ENCODE measurements at places on chromosomes 12 and 14. TPM values are rescaled to one million over a fixed set of nuclear protein-coding genes. Genes with fewer than 3 reads are reported as not detected.

DNA sequence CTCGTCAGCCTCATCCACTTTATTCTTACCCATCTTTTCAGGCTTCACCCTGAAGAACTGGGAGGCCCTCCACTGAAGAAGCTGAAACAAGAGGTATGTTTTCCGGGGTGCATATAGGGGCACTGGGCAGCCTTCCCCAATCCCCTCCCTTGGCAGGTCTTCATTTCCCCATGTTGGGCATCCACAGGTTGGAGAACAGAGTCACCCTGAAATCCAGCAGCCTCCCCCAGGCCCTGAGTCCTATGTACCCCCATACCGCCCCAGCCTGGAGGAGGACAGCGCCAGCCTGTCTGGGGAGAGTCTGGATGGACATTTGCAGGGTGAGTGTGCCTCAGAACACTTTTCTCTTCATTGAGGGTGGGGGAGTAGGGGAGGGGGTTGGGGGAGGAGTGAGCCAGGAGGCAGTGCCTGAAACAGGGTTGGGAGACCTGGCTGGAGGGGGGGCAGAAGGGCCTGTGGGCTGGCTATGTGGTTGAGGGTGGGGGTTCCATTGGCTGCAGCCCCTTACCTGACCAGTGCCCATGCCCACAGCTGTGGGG, 4.0 kb downstream of the NAB2 start:
- DNase-seq: no peak

DNA sequence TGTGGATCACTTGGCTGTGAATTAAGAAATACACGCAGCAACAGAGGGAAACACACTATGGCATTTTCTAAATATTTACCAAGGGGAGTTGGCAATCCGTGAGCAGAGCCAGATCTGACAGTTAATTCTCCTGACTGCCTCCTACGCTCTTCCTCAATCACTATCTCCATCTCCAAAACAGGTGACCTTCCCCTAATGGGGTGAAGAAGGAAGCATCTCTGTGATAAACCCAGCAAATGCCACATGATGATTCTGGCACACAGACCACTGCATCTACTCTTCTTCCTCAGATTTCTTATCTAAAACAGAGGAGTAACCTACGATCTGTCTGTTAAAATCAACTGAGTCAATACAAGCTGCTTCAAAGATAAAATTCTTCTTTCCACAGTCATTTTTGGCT, 4.4 kb downstream of the SPTB start:
- DNase-seq: no peak

DNA sequence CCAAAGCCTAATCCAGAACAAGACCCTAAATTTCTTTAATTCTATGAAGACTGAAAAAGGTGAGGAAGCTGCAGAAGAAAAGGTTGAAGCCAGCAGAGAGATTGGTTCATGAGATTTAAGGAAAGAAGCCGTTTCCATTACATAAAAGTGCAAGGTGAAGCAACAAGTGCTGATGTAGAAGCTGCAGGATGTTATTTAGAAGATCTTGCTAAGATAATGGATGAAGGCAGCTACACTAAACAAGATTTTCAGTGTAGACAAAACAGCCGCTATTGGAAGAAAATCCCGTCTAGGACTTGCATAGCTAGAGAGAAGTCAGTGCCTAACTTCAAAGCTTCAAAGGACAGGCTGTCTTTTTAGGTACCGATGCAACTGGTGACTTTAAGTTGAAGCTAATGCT, 65.4 kb upstream of the AMIGO2 start:
- no peak for DNase-seq

- DNase-seq: no peak
Observed at GRCh38 chr12:115437061-115437567, 753.1 kb upstream of the TBX3 start.

The NRXN3 gene
- 1.6 TPM for polyA plus RNA-seq

DNA sequence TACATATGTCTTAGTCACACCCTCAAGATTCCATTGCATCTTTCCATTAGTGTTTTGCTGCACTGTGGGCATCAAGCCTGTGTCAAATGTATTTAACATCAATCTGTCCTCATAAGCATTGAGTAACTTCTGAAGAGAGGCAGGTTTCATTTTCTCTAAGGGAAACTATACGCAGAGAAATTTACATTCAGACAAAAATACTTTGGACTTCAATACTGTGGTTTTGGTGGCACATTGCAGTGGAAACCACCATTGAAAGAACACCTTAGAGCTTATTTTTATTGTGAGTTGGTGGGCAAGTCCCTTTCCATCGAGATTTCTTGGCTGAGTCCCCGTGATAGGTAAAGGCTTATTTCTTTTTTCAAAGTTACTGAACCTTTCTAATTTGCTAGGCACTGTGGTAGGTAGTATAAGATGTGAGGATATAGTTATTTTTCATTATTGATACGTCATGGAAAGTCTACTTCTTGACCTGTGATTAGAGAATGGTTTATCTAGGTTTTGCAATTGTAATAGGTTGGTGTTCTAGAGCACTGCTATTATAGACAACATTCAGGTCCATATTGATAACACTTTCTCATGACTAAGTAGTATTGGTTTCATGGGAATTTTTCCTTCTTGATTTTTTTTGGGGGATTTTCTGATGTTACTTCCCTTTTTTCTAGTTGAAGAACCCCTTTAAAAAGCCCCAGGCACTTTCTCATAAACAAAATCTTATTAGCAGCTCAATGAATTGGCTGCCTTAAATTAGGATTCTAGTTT, 81.9 kb downstream of the CFAP54 start:
- no peak for DNase-seq

The INSM2 gene
- polyA plus RNA-seq: 0.15 TPM

DNA sequence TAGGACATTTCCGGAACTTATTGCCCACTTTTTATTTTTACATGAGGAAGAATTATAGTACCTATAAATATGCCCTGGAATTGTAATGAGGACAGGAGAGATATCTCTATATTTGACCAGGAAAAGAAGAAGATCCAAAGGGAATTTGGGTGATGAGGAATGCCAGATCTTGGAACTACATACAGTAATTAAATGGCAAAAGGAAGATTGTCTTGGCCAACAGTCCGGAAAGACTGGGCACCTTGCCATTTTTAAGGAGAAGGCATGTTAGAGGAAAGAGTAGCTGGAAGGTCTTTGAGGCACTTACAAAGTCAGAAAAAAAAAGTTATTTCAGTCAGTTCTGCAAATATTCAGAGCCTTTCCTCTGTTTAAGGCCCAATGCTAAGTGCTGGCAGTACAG, 616.4 kb downstream of the MED13L start:
- DNase-seq: no peak

GRCh38 chr12:738712-739111, 13.7 kb upstream of the WNK1 start:
- peak; percentile 20 for DNase-seq

The CCDC198 gene
- not detected for polyA plus RNA-seq

The ABCD4 gene
- polyA plus RNA-seq: 37.0 TPM

DNA sequence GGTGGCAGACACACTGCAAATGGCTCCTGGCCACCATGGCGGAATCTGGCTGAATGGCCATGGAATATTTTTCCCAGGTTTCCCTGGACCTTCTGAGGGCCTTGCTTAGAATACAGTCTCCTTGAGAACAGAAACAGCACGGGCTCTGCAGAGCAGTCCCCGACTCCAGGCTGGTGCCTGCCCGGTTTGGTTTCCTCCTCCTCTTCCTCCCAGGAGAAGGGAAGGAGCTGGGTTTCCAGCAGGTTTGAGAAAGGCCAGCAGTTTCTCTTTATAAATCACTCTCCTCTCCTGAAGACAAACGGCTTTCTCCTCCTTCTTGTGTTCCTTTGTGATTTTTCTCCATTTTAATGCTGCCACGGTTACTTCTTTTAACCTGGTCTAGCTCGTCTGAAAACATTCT, 106.8 kb upstream of the RFLNA start:
- no peak for DNase-seq

The NKX2-1 gene
- polyA plus RNA-seq: not detected

DNA sequence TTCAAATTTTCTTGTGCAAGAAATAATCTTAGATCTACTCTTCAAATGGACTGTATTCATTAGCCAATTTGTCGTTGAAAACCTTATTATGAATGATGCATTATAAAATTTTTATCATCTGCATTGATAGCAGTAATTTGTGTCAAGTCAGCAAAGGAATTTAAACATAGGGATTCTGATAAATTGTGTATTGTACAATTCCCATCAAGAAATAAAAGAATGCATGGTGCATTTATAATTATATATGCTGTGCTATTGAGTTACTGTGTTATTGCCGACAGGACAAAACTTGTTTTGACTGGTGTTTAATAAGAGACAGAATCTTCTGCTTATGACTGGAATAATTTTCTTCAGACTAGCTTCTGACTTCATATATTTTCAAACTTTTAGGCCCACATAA, 3.1 kb upstream of the BCDIN3D start:
- DNase-seq: no peak

GRCh38 chr12:55816881-55817344, 611 bp downstream of the SARNP start:
- peak; percentile 44 for DNase-seq

DNA sequence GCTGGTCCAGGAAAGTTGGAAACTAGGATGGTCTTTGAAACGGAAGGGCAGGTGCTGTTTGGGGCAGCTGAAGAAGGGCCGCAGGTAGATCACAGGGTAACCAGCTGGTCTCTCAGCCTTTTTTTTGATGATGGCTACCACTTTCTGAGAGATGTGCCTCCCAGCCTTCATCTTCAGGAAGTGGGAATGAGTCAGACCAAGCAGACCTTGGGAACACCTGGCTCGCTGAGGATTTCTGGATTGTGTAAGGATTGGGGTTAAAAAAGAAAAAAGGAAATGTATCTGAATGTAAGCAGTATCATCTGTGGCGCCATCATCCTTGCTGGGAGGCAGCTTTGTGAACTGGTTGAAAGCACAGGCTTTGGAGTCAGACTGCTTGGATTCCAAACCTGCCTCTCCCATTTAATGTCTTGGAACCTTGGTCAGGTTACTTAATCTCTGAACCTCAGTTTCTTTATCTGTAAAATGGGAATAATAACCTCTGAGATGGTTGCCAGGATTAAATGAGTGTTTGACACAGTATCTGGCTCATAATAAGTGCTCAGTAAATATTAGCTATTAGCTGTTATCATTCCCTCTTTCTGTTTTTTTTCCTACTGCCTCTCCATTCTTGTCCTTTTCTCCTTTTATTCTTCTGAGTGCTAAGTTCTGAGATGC, 1.7 kb downstream of the PRPF40B start:
- DNase-seq: no peak

GRCh38 chr14:71610149-71610548, 322.1 kb upstream of the RGS6 start:
- no peak for DNase-seq

The FOXJ2 gene
- polyA plus RNA-seq: 3.4 TPM

- DNase-seq: no peak
Observed at GRCh38 chr12:57517187-57517586, 3.1 kb downstream of the DDIT3 start.

DNA sequence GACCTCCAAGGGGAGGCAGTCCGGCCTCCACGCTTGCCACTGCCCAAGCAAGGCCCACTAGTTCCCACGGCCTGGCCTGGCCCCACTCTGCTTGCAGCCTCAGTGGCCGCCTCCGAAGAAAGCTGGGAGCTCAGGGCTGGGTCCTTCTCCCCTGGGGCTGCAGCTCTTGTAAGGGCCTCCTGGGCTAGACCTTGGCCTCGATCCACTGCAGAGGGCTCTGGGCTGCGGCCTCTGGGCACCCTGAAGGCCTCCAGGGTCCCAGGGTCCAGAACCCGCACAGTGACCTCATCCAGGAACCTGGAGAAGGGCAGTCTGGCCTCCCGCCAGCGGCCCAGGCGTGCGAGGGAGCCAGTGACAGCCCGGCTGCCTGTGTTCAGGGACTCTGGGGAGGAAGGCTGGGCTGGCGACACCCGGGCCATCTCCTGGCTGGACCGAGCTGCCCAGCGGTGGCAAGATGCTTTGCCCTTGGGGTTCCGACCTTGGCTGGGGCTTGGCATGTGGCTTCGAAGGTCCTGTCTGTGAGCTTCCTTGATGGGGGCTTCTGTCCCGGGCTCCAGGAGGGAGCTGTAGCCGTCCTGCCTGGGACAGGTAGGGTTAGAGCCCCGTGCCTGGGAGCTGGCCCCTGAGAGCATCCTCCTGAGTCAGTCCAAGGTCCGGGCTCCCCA, 9.8 kb downstream of the BEGAIN start:
- DNase-seq: peak; percentile 79

DNA sequence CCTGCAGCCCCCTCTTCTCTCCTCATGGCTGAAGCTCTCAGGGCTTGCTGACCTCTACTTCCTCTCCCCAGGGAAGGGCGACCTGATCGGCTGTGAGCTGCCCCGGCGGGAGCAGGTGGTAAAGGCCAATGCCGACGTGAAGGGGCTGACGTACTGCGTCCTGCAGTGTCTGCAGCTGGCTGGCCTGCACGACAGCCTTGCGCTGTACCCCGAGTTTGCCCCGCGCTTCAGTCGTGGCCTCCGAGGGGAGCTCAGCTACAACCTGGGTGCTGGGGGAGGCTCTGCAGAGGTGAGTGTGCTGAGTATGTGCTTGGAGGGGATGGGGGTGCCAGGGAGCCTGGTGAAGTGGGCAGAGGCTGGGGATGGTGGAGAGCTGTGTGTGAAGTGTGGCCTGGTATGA, 13.7 kb downstream of the MCRS1 start:
- DNase-seq: peak; percentile 21

The AMN gene
- polyA plus RNA-seq: 0.03 TPM

The ACOT4 gene
- 0.13 TPM for polyA plus RNA-seq

The LYZ gene
- not detected for polyA plus RNA-seq

- DNase-seq: no peak
Observed at GRCh38 chr12:125487336-125487735, 422.1 kb downstream of the AACS start.

DNA sequence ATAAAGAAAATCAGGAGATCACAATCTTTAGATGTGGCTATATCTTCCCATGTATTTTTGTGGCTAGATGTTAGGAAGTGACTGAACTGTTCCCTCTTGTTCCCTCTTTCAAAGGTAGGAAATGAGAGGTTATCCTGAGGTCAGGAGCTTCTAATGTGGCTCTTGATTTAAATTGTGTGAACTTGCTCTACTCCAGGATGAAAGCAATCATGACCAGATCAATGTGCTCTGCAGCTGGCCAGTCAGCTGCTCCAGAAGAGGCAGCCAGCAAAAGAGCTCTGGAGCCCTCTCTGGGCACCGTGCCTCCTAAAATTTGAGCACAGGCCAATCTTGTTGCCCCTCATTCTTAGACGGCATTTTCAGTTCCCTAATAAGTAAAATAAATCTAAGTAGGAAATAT, 32.0 kb downstream of the CDK17 start:
- no peak for DNase-seq

DNA sequence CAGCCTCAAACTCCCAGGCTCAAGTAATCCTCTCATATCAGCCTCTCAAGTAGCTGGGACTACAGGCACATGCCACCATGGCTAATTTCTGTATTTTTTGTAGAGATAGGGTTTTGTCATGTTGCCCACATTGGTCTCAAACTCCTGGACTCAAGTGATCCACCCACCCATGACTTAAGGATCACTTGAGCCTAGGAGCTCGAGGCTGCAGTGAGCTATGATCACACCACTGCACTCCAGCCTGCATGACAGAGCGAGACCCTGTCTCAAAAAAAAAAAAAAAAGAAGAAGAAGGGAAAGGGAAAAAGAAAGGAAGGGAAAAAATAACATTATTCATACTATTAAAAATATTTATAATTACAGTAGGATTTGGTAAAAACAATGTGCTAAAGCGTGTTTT, 19.2 kb downstream of the EPS8 start:
- no peak for DNase-seq

Measured in SK-N-SH (cell line).